Activated CD8-positive, alpha-beta T cell treated with anti-CD3 and anti-CD28 coated beads for 36 hours (primary cell): ENCODE measurements at places on chromosomes 7 and 10. TPM values are rescaled to one million over a fixed set of nuclear protein-coding genes. Genes with fewer than 3 reads are reported as not detected.

DNA sequence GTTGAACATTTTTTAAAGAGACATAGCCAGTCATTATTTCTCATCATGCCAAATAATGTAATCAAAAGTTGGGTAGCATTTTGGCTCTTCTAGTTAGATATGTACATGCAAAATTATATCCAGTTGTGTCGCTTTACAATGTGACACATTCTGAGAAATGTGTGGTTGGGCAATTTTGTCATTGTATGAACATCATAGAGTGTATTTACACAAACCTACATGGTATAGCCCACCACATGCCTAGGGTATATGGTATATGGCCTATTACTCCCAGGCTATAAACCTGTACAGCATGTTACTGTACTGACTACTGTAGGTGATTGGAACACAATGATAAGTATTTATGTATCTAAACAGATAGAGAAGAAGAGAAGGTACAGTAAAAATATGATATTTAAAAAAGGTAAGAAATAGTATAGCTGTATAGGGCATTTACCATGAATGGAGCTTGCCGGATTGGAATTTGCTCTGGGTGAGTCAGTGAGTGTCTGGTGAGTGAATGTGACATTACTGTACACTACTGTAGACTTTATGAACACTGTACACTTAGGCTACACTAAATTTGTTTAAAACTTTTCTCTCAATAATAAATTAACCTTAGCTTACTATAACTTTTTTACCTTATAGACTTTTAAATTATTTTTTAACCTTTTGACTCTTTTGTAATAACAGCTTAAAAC lies 16.5 kb downstream of the ZNF365 start:
- no peak for DNase-seq

GRCh38 chr7:40120020-40120419 lies 14.4 kb downstream of the MPLKIP start:
- no peak for DNase-seq

OPN1SW gene
- not detected for total RNA-seq

DNA sequence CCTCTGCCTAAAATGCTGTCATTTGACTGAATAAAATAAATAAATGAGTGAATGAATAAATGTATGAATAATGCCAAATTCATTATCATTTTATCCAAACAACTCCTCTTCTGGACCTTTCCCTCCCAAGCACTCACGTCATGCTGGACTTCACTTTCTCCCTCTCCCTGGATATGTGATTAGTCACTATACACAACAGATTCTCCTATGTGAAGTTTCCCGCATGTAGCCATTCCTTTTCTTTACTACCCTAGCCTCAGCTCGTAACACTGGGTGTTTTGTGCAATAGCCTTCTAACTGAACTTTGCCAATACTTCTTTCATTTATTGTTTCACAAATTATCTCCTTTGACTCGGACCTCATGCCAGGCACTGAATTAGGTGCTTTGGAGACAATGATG lies 87.6 kb upstream of the IL6 start:
- no peak for DNase-seq

- DNase-seq = no peak
These were observed 87.4 kb downstream of the PTPN20 start for GRCh38 chr10:46998595-46998994.

DNA sequence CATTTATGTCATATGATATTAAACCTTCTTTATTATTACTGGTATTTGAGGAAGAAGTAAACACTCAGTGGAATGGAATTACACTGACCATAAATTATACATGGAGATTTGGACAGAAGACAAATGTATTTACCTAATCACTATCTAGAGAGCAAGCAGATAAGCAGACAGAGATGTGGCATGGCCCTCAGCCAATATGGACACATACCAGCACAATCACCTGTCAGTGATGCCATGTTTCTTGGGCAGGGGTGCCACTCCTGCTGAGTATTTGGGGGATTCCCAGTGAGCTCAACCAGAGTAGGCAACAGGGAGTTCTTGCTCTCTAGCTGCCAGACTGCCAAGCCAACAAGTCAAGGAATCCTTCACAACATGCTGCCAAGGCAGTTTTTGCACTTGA lies 866.3 kb upstream of the LRRN3 start:
- no peak for DNase-seq

DNA sequence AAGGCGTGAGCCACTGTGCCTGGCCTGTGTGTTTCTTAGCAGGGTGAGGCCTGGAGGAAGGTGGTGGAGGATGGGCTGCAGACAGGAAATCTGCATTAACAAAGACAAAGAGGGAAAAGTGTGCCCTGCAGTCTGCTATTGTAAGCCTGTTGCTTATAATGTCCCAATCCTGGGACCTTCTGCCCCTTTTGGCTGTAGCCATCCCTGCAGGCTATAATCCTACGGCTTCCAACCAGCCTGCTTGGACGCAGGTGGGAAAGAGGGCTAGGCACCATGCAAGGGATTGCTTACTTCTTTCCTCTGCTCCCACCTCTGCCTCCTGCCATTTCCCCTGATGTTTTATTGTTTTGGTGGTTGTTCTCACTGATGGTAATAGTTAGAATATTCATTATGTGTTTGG lies 434.3 kb downstream of the PLXNA4 start:
- no peak for DNase-seq

PRRT4 gene
- total RNA-seq = 0.20 TPM

GJD4 gene
- not detected for total RNA-seq

DNA sequence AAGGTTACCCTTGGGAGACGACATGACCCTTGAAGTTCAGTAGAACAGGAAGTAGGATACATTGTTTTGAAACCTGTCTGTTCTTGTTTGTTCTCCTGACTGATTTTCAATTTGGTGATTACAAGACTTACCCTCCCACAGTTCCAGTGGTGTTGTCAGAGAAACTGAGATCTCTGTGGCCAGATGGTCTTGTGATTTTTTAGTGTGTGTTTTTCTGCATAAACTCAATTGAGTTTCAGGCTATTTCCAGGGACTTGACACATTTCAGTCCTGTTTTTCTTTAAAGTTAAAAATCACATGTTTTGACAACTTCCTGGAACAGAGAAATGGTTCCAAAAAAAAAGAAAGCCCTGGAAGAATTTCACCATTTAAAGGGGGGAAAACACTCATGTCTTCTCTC lies 22.3 kb downstream of the PIK3CG start:
- no peak for DNase-seq

GRCh38 chr7:92904244-92905131 lies 68.1 kb upstream of the CDK6 start:
- DNase-seq = peak; percentile 96

DNA sequence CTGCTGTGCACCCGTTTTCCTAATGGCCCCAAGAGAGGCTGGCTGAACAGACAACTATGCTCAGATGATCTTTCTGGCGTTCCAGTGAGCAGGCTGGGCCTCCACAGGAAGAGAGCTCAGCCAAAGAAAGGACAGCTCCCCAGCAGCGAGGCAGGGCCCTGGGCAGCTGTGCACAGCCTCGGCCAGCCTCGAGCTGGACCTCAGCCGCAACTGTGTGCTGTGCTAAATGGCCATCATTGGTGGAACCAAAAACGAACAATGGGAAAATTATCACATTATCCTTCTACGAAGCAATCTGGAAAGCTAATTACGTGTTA lies 97.5 kb downstream of the CTBP2 start:
- no peak for DNase-seq

DNA sequence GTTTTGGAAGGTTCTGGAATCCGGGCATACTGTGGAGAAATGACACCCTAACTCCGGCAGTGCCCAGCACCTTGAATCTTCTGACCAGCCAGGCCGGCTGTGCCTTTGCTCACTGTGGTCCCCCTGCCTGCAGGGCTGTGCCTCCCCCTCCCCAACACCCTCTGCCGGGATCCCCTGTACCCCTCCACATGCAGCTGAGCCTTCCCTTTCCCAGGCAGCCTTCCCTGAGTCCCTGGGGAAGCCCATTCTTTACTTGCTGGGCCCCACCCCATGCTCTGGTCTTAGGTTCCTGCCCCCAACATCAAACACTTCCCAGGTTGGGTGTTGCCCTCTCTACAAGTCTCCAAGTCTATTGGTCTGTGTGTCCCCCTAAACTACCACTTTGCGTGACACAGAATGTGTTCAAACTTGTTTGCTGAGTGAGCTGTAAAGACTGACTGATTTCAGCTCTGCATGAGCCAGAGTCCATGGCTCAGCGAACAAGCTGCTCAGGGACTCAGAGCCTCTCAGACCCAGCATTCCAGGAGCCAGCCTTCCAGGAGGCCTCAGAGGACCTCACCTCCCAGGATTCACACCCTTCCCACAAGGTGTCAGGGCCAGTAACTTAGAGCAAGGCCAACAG lies 31.6 kb downstream of the CALML5 start:
- no peak for DNase-seq

CRCP gene
- 25.5 TPM for total RNA-seq

- DNase-seq = no peak
These were observed 98.0 kb downstream of the RALA start for GRCh38 chr7:39721345-39721744.

ASAH2 gene
- 2.9 TPM for total RNA-seq

- DNase-seq = peak; percentile 74
These were observed at the start of gene TMEM140 for GRCh38 chr7:135147899-135148721. Gene TMEM140, plus strand, starts transcription at chr7:135148072. Its CDS starts 16,370 bp downstream, at chr7:135164442.

TAS2R5 gene
- 0.83 TPM for total RNA-seq

- DNase-seq = no peak
These were observed 737.7 kb upstream of the C7orf33 start for GRCh38 chr7:147852833-147853232.

GRCh38 chr10:93542358-93542791 lies 24.1 kb upstream of the FFAR4 start:
- DNase-seq = no peak

GRCh38 chr10:119493155-119493554 lies 49.4 kb downstream of the RGS10 start:
- DNase-seq = no peak

DNA sequence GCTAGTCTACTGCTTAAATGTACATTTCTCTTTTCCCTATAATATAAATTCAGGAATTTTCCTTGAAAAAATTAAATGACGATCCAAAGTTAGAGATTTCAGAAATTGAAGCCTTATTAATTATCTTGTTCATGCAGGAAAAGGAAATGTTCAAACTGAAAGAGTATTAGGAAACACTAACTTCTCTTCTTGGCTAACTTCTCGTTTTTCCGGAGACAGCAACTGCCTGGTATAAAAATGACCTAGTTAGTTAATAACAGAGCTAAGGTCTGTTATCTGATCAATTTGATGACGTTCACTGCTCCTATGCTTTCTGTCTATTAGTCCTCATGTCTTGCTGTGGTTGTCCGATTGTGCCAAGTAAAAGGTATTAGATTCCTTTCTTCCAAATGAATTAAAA lies 212.5 kb downstream of the DGKB start:
- DNase-seq = no peak

DNA sequence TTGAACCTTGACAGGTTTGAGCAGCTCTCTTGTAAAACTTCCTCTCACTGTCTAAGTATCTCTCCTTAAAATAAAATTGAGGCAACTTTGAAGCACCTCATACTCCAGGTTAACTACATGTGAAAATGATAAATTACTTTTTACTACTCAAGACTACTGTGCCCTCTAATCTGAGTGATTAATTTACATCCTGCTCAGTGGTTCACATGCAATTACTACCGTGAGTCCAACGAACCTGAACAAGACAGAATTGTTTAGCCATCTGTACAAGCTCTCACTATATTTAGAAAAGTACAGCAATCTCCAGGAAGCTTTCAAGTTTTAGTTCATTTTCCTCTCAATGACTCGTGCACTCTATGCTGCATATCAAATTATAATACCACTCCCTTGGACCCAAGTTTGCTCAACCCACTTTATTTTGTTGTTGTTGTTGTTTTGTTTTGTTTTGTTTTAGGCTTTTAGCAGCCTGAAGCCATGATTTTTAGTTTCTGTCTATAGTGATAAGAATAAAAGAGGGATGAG lies 21.2 kb downstream of the PDE1C start:
- DNase-seq = no peak

MYL7 gene
- not detected for total RNA-seq

TLL2 gene
- 0.09 TPM for total RNA-seq

GRCh38 chr10:83921984-83922860 lies 217.1 kb upstream of the GHITM start:
- DNase-seq = no peak

GRCh38 chr10:51860257-51860656 lies 160.9 kb upstream of the CSTF2T start:
- no peak for DNase-seq

DNA sequence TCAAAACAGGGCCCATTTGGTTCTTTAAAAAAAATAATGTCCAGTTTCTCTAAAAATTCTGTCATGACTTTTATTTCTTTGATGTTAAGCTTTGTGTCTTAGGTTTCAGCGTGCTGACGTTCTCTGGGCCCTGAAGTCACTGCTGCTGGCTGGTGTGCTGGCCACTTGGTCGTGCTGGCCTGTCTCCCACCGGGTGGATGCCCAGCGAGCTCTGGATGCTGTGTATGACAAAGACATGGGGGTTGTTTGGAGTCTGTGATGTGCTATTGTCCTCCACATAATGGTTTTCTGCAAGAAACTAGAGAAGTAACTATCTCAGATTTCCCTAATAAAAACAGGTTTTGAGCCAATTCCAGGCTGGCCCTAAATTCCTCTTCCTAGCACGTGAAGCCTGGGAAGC lies 9.5 kb upstream of the IDI2 start:
- DNase-seq = no peak

- DNase-seq = peak; percentile 69
These were observed 114.5 kb upstream of the INHBA start for GRCh38 chr7:41817386-41817785.

OR2A1 gene
- total RNA-seq = not detected

DNA sequence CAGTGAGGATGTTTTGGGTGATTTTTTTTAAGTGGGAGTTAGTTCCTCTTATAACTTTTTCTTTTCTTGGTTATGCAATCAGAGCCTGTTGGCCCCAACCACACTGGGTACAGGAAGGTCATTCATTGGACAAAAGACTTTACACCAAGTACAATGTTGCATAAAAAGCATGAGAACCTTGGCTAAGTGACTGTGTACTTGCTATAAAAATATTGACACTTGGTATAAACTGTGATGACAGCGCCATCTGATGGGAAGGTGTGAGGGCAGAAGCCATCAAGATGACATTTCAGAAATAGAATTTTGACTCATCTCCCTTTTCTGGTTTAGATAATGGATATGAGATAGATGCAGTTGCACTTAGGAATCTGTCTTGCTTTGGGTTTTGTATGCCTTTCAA lies 126.4 kb upstream of the CCDC6 start:
- peak; percentile 77 for DNase-seq

GSDME gene
- total RNA-seq = 5.2 TPM
